NCI-H524 treated with DMSO at 0.1 percent for 48 hours (cell line): ENCODE measurements at places on chromosomes 5 and 9.

DNA sequence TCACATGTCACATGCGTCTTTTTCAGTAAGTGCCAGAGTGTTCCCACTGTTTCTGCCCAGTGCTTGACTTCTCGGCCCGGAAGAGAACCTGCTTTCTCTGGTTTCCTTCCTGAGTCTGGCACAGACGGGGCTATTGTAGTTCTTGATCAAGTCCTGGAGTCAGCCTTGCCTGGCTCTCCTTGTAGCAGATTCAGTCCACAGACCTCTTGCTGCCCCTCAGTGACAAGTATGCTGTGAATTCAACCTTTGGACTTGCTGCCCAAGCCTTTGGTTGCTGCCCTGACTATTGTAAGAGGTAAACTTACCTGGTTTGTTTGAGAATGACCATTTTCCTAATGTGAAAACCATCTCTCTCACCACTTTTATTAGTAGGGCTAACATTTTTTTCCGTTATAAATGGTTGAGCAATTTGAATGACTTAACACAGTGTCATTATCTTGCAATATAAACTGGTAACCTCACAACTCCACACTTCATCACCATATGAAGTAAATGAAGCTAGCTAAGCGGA lies 24.7 kb downstream of the ZBTB34 start:
- no peak for DNase-seq

DNA sequence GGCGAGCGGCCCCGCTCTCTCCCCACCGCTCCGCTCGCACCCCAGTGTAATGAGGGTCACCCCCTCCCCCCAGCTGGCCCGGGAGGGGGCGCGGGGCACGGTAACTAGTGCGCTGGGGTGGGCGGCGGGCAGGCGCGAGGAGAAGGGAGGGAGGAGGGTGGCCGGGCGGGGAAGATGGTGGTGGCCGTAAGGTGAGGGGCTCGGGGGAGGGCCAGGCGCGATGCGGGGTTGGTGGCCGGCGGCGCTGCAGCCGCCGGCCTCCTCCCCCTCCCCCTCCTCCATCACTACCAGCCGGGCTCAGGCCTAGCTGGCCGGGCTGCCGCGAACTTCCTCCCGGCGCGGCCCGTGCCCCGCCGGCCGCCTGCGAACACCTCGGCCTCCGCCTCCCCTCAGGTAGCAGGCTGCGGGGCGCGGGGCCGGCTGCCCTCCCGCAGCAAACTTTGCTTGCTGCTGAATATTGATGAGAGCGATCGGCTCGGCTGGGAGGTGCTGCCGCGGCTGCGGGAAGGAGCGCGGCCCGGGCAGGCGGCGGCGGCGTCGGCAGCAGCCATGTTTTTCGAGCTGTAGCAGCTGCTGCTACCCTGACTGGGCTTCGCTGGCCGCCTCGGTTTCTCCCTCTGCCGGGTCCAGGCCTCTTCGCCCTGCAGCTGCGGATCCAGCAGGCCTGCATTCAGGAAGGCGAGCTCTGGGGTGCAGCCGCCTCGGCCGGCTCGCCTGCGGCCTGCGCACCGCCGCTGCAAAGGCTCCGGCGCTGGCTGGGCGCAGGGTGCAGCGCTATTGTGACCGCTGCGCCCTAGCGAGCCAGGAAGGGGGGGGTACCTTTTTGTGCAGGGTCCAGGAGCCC lies 502 bp downstream of the NSD1 start:
- no peak for DNase-seq

DNA sequence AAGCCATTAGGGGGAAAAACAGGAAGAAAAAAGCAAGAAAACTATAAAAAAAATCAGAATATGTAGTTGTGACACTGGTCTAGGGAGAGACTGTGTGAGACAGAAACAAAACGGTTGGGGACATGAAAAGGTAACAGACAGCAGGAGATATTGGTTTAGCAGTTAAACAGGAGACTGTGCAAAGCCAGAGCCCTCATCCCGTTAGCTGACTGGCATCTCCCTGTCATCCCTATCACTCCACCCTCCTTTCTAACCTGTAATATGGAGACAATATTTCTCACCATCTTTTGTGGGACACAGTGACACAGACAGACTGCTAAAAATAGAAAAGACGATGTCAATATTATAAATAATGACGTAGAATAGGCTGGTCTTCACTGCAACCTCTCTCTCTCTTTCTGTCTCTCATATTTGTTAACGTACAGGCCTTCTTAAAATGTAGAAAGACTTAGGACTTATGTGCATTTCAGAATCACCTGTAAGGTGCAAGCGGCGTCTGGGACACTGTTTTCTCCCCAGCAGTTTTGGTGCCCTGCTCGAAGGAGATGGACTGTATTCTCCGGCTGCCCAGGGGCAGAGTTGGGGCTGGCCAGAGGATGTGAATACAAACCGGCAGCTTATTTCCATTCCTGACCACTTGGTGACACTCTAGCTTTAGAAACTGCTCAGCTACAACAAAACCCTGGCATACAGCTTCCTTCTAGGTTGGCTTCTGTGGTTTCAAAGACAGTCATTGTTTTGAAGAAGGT lies 190.6 kb downstream of the MAT2B start:
- peak; percentile 32 for DNase-seq

- no peak for DNase-seq
Observed at GRCh38 chr9:84669288-84670137, at the start of gene NTRK2. NTRK2 (plus strand) TSS chr9:84669729; CDS start chr9:84670749, 1,020 bp downstream.

DNA sequence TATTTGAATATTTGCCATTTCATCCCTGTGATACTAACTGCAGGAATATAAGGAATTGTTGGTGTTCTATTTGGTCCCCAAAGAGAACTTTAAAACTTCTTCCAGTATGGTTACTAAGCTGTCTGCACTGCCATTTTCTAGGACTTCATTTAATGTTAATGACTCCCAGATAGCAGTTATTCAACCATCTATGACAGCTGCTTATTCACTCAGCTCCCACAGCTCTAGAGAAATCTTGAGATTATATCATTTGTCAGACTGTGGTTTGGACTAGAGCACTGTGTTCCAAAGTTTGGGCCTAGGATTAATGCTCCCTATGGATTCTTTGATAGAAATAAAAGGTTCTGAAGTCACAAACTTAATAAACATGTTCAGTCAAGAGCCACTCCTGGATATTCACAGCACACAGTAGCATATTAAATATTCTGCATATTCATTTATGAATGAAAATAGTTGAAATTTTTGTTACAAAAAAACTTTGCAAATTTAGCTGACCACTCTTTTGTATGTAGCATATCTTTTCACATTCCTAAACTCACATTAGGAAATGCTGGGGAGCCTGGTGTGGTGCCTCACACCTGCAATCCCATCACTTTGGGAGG lies 173.7 kb downstream of the NFIB start:
- DNase-seq: no peak

GRCh38 chr9:87109231-87109631 lies 161.9 kb upstream of the GAS1 start:
- DNase-seq: no peak

GRCh38 chr5:90534922-90535321 lies 5.5 kb upstream of the LYSMD3 start:
- no peak for DNase-seq

- no peak for DNase-seq
Observed at GRCh38 chr9:126704157-126704891, 90.6 kb downstream of the LMX1B start.

DNA sequence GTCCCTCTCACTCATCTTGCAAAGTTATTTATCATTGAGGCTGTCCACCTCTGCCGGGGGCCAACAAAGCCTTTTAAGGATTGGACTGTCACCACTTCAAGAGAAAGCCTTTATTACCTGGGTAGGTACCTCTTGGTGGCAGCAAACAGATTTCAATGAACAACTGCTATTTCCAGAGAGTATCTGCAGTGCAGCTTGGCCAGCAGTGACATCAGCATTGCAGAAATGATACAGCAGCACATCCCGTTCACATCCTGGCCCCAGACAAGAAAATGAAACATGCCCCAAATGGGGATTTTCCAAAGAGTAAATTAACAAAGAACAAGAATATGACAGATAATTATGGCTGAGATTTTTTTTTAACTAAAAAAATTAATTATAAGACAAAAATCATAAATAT lies 2.3 kb upstream of the SPATA6L start:
- DNase-seq: no peak

- no peak for DNase-seq
Observed at GRCh38 chr9:120750421-120750820, 36.2 kb upstream of the MEGF9 start.

DNA sequence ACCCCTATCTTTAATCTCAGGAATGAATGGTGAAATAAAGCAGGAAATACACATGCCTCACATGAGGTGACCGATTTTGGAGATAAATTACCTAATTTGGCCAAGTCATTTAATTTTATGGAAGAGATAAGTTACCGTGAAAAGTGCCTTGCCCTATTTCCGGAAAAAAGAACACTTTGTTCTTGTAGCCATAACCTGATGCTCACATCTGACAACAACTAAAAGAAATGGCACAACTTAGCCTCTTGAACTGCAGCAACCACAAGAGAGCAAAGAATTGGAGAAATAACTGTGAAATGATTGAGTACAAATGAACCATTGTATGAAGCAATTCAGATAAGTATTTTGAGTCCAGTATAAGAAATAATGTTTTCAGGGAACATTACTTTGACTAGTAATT lies 628.1 kb upstream of the TYRP1 start:
- DNase-seq: no peak

- DNase-seq: no peak
Observed at GRCh38 chr5:147887026-147887627, 8.6 kb downstream of the SCGB3A2 start.

GRCh38 chr9:105069285-105069684 lies 141.3 kb upstream of the ABCA1 start:
- DNase-seq: no peak

DNA sequence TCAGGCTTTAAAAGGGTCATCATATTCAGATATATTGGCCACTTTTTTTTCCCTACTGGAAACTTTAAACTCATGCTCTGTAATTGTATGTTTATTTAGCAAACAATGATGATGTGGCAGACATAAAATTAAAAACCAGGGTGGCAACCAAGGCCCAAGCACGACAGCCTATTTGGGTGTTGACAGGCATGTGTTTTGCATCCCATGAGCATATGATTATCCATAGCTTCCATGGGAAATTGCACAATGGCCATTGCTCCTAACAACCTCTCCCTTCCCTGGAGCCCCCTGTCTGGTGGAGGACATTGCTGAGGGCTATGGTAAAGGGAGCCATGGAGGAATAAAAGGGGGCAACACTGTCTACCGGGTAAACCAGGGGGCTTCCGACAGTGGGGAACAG lies 134.7 kb downstream of the GAS1 start:
- no peak for DNase-seq

DNA sequence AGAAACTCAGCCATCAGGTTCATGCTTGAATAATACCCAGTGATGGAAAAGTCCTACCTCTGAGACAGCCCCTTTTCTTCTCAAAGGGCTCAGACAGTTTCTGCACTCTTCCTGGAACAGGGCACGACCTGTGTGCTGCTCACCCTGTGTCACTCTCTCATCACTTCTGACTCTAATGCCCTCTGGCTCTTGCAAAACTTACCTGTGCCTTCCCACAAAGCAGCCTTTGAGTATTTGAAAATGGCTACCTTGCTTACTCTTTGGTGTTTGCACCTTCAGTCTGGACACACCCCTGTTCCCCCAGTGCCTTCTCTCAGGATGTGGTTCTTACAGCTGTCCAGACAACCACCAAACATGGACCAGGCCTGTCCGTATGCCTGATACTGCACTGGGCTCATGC lies 171.4 kb downstream of the GRIA1 start:
- DNase-seq: no peak

DNA sequence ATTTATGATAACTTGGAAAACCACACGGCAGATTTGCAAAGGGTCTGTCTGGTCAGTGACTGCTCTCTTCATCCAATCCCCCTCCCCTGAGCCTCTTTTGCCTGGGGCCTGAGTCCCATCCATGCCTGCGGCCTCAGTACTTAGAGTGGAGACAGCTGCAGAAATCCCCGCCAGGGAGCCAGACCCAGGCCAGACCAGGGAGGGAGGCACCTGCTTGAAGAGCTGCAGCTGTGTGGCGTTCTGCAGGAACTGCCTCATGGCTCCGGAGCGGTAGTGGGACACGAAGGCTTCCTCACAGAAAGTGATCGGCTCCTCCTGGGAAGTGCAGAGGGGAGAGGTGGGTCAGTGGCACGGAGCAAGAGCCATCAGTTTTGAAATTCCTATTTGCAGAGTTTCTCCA lies 101.6 kb downstream of the CRB2 start:
- no peak for DNase-seq

- no peak for DNase-seq
Observed at GRCh38 chr5:180636403-180637075, 12.9 kb downstream of the FLT4 start.

- DNase-seq: no peak
Observed at GRCh38 chr5:138339091-138339456, 1.0 kb downstream of the FAM53C start.

DNA sequence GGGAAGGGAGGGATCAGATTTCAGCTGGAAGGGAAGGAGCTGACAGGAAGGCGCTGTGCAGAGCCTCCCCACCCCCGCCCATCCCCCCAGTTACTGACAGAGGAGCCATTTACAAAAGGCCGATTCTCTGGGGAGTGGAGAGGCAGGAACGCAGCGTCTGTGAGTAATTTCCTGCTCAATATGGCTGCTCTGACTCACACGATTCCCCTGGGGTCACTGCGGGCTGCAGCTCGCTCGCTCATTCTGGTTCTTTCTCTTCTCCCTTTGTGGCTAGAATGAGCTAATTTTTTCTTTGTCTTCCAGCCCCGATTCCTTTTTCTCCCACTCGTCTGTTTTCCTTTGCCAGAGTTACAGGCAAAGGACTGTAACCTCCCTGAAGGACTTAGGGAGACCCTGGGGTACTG lies 28.8 kb downstream of the PTPA start:
- DNase-seq: peak; percentile 73

DNA sequence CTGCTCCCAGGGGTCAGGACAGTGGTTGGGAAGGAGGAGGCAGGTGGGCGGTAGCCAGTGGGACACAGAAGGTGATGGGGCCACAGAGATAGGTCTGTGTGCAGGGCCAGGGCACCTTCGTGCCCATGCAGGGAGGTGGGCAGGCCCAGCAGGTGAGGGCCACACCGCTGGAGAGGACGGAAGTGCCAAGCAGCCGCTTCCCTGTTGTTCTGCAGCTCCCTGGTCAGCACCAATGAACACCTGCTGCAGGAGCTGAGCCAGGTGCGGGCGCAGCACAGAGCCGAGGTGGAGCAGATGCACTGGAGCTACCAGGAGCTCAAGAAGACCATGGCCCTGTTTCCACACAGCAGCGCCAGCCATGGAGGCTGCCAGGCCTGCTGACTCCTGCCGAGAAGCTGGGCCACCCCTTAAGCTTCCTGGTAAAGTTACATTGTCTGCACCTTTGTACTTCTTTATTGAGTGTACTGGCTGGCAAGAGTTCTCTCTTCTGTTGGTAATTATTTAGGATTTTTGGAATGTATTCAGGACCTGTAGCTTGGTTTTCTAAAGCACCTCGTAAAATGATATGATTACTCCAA lies 40.3 kb downstream of the TPPP start:
- DNase-seq: no peak

GRCh38 chr9:20693068-20693467 lies 9.0 kb downstream of the FOCAD start:
- no peak for DNase-seq

DNA sequence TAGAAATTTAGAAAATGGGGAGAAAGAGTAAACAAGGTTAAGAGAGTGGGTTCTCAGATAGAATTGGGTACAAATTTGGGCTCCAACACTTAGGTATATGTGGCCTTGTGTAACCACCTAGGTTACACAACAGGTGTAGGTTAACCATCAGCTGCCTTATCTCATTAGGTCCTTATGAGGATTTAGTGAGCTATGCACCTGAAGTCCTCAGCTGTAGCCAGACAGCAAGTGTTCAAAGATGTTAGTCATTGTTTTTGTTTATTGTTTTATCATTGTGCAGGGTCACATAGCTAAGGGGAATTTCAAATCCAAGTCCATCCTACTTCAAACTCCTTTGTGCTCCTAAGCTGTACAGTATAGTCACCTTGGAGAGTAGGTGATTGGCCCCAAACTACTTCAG lies 970 bp upstream of the TRIM32 start:
- DNase-seq: no peak
